ENCODE measurements at places on chromosomes 13 and 19.

- no peak for DNase-seq
These were observed 53.8 kb downstream of the CDK8 start for GRCh38 chr13:26307701-26308100.

DNA sequence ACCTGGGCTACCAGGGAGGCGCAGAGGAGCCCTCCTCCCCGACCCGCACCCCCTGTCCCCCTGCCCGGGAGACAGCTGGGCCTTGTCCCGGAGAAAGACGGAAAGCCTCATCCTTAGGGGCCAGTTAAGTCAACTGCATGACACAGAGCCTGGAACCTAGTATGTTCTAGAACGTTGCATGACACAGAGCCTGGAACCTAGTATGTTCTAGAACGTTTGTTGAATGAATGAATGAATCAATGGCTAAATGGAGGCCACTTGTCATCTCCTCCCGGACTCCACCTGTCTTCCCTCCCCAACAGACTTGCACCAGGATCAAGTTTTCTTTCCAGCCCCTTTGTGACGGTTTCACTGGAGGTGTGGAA lies 706 bp downstream of the SERP2 start:
- DNase-seq, result no peak

GRCh38 chr13:50999641-51000040 lies 90.0 kb downstream of the RNASEH2B start:
- no peak for DNase-seq

DNA sequence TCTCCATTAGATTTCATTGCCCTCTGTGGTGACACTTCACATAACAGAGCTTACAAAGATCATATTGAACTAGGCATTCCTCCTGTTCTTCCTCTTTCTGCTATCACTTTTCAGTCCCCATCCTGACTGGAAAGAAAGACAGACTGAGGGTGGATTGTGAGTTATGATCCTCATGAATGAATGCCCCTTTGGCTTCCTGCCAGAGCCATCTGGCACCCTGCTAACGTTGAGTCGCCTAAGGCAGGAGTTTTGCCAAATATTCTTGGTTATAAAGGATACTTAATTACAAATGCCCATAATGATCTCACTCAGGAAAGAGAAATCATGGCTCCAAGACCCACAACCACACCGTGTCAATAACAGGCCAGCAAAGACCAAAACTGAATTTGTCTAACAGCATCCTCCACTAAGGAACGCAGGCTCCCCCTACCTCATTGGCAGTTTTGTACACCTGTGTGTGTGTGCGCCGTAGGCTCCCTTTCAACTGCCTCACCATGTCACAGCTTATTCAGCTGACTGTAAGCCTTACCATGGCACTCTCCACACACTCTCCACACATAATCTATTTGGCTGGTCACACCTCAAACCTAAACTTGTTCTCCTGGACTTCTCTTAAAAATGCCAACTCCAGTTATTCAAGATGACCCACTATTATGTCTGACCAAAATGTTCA lies 15.5 kb downstream of the ZNF211 start:
- peak; percentile 63 for DNase-seq

DNA sequence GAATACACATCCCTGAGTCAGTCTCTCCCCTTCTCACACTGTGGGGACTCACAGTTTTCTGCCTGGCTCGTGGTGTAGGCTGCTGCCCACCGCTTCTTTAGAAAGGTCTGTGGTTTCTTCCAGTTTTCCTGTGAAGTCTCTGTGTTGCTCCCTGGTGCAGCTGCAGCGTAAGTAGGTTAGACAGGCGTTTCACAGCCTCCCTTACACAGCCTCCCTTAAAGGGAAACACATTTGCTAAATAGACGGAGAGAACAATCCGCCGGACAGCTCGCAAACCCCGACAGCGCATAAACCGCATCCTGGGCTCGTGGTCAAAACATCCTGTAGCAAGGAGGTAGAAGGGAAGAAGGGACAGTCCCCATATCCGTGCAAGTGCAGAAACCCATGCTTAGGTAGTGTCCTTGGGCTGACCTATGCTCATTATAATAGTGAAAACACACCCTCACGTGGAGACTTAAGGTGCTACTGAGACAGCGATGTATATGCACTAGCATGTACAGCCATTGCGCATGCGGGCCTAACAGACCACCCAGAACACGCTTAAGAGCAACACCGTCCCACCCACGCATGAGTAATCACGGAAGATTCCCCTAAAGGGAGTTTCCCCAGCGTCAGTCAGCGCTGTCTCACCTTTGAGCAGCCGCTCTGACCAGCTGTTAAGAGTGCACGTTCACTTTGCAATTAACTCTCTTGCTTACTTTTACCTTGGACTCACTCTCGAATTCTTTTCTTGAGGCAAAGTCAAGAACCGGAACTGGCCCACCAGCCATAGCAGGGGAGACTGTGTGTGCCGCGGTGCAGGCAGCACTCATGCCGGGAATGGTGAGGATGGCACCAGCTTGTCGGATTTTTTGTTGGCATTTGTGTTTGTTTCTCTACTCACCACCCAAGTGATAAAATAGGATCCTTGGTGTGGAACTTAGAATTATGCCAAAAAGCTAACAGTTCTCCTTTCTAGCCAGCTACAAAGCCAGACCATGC lies 16.6 kb downstream of the SIGLEC8 start:
- no peak for DNase-seq

- peak; percentile 81 for DNase-seq
These were observed 7.9 kb upstream of the LINGO3 start for GRCh38 chr19:2315818-2316353.

DNA sequence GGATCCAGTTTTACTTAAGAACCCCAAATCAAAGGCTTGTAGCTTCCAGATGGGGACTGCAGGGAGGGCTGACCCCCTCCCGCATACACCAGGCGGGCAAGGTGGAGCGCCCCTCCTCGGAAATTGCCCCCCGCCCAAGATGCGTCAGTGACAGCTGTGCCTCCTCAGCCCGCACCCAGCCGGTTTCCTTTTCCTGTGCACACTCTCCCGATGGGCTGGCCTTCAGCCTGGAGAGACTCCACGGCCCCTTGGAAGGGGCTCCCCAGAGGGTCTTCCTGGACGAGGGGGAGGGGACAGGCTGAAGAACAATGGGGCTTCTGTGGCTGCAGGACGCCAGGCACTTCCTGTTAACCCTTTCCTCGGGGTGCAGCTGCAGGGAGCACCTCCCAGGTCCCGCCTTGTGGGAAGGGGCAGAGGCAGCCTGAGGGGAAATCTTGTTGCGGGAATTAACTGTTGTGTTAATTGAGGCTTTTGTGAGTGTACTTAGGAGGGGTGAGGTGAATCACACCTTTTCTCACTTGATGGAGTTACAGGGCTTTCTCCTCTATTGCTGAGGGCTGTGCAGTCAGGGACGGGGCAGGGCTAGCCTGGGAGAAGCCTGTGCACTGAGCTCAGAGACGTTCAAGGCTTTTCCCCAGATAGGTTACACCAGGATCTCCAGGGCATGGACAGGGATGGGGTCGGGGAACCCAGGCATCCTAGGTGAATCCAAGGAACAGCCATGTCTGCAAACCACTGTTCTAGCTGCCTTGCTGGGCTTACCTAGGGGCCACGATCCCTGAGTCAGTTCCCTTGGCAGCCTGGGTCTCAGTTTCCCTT lies 14.3 kb downstream of the IER2 start:
- peak; percentile 91 for DNase-seq

GRCh38 chr13:50726164-50726563 lies 117.3 kb downstream of the DLEU7 start:
- DNase-seq, result no peak

Data from BE2C (cell line).